NCI-H2081 treated with DMSO at 0.1 percent for 48 hours (cell line): ENCODE measurements at places on chromosomes 3 and 15.

GRCh38 chr3:16252988-16253387 lies 11.8 kb downstream of the DPH3 start:
- no peak for DNase-seq

DNA sequence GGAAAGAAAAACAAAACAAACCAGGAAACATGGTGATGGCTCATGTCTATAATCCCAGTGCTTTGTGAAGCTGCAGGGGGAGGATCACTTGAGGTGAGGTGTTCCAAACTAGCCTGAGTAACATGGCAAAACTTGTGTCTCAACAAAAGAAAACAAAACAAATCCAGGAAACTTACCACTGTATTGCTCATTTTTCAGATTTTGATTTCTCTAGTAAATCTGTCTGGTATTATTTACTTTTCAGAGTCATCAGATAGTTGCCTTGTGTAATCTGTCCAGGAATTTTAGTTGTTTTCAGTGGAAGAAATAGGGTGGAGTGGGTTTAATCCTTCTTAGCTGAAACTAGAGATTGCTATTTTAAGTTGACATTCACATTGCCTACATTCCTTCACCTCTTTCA lies 91.8 kb upstream of the ALCAM start:
- no peak for DNase-seq

- no peak for DNase-seq
Measured at GRCh38 chr3:76502076-76502475, 537.8 kb upstream of the ROBO2 start.

DNA sequence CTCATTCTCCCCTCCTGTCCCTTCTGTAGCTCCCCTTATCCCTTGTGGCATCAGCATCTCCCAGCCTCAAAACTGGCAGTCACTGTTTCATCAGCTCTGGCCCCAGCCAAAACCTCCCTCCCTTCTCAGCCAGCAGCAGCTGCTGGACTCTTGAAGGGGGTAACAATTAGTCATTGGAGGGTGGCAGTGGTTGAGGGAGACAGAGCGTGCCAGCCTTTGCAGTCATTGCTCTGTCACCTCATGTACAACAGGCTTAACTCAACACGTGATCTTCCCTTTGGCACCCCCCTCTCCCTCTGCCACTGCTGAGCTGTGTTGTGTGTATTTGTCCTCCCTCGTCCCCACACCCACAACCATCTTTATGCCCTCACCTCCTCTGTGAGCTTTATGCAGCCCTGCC lies 28.2 kb downstream of the RBP2 start:
- DNase-seq = no peak

DNA sequence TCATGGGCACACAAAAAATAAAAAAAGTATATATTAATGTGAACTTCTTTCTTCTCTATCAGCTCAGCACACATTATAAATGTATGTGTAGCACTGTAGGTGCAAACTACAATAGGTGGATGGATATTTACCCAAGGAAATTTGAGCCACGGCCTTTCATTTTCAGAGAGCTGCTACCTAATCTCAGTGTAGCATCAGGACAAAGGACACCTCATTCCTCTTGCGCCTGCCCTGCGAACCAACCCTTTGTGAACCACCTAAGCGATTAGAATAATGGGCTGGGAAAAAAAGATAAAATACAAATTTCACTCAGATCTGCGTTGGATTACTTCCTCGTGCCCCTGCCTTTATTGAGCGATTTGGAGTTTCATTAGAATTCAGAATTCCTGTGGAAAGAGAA lies 263.2 kb downstream of the NR2F2 start:
- DNase-seq = peak; percentile 62

- DNase-seq = no peak
Measured at GRCh38 chr3:10563396-10563795, 58.0 kb upstream of the ATP2B2 start.

- DNase-seq = no peak
Measured at GRCh38 chr3:5017925-5018531, 38.8 kb downstream of the BHLHE40 start.

- DNase-seq = no peak
Measured at GRCh38 chr15:97259943-97260342, 700.6 kb upstream of the ARRDC4 start.

DNA sequence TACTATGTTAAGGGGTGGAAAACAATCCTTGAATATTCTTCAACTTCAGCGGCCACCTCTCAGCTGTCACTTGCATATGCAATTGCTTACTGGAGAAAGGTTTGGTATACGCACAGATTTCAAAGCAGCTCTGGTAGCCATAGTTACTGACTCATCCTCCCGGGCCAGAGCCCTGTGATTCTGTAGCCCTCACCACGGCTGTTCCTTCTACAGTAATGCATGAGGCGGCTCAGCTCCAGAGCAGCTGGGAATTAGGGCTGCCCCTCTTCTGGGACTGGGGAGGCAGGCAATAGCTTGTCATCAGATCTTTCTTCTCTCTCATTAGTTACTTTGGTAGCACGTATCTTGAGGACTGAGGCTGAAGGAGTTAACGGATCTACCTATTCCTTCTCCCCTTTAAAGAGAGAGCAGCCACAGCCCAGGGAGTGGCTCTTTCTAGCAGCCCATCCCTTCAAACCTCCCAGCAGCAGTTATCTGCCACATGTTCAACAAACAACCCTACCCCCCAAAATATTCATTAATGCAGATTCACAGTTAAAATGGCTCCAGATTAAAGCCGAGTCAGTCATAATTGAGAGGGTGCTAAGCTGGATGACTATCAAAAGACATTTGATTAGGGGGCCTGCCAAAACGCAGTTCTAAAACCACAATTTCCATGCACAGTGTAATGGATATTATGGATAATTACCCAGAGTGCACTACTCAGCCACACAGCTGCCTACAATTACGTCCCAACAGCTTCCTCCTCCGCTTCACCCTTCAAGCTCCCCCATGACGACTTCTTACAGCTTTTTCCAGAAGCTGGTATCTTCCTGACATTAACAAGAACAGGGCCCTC lies 54.7 kb downstream of the ETV5 start:
- DNase-seq = no peak

GRCh38 chr15:24919446-24919845 lies 35.3 kb upstream of the SNRPN start:
- DNase-seq = no peak

GRCh38 chr3:17749281-17749680 lies 6.8 kb upstream of the TBC1D5 start:
- no peak for DNase-seq

DNA sequence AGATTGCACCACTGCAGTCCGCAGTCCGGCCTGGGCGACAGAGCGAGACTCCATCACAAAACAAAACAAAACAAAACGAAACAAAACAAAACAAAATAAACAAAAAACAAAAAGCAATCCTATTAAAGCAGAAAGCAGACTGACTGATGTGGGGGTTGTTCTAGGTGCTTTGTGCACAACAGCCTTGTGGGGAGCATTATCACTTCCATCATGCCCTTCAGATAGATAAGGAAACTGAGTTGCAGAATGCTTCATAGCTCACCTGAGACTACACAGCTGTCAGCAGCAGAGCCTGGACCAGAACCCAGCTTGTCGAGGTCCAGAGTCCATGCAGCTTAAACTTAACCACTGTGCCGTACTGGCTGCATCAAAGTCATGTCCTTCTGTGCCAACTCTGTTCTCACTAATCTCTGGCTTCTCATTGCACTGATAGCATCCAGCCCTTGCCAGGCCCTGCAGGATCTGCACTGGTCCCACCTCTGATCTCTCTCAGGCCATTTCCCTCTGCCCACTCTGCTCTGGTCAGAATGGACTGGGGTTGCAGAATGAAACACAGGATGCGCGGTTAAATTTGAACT lies 47.6 kb upstream of the MRPS22 start:
- no peak for DNase-seq

DNA sequence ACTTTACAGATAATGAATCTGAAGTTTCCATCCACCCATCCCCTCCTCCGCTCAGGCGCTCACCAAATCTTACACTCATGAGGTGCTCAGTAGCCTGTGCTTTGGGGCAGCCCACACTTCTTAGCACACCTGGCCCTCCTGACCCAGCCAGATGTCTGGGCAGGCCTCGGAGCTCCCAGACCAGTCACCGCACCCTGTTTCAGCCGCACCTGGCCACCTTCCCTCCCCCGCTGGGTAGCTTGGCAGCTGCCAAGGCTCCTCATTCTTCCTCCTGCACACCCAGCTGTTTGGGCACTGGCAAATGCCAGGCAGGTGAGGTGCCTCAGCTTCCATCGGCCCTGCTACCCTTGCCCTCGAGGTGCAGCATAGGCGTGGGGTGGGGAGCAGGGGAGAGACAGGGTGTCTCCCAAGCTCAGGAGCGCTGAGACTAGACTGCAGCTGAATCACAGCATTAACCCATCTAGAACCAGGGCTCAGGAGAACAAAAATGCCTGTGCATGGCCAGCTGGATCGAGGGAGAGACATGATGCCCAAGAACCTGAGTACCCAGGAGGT lies 45.8 kb downstream of the CDC25A start:
- no peak for DNase-seq

- DNase-seq = no peak
Measured at GRCh38 chr3:56739036-56739435, 56.0 kb upstream of the TASOR start.

DNA sequence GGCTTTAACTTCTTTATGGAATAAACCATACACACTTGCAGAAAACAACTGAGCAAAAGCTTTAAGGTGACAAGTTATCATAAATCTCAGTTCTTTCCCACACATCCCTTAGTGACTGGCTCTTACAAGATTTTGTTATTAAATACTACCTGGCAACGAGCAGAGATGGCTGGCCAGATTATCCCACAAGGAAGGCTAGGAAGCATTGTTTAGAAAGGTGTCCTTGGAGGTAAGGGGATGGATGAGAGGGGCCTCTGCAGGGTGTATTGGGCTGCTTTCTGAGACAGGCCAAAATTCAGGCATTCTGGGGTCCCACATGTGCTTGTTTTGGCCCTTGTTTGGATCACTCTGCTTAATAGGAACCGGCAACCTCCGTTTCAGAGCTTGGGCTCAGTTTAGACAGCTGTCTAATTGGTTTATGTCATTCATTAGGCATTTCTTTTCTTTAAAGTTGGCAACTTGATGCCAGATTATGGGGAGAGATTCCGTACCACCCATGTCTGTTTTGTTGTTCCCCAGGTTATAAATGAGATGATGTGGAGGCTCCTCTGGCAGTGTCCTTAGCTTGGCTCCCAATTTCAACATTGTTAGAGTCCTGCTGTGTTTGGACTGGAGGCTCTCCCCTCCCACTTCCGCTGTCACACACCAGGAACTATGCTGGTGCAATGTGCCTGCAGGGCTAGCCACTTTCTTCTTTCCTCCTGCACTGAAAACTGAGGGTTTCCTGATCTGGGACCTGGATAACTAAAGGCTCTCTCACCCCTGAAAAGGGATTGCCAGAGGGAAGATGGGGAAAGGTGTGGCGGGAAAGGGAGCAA lies 121.1 kb downstream of the TPRG1 start:
- DNase-seq = peak; percentile 82

DNA sequence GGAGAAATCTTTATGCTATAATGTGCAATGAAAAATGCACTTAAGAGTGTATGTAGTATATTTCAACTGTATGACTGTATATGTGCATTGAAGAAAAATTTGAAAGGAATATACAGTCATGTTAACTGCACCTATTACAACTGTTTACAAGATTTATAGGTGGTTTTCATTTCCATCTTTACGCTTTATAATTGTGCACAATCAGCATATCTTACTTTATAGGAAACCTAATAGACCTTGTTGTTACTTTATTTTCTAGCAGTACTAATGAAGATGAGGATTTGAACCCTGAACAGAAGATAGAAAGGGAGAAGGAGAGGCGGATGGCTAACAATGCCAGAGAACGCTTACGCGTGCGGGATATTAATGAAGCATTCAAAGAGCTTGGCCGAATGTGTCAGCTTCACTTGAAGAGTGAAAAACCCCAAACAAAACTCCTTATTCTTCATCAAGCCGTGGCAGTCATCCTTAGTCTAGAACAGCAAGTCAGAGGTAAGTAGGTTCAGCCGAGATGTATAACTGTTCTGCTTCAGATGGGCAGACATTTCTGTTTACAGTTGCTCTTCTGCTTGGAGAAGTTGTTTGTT lies 103.4 kb upstream of the CGNL1 start:
- DNase-seq = no peak

- DNase-seq = no peak
Measured at GRCh38 chr15:99616773-99617342, 51.1 kb downstream of the MEF2A start.

GRCh38 chr3:51044982-51045381 lies 340.1 kb upstream of the MANF start:
- no peak for DNase-seq

- no peak for DNase-seq
Measured at GRCh38 chr3:188390343-188390718, 236.4 kb downstream of the LPP start.

- DNase-seq = no peak
Measured at GRCh38 chr3:127676921-127677351, 4.2 kb downstream of the ABTB1 start.

- no peak for DNase-seq
Measured at GRCh38 chr3:72630969-72631344, 217.3 kb downstream of the SHQ1 start.

GRCh38 chr3:73752338-73752737 lies 127.6 kb upstream of the PDZRN3 start:
- no peak for DNase-seq

DNA sequence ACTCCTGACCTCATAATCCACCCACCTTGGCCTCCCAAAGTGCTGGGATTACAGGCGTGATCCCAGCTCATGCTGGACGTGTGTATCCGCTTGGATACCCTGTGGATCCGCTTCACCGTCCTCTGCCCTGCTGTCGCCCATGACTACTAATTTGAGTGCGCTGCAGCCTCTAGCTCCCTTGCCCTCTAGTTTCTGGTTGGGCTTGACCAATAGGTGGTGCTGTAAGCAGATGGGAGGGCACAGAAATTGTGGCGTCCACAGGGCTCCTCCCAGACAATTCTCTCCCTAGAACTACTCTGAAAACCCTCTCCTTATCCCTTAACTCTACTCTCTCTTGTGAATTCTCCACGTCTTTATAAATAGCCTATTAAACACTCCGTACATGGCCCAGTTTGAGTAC lies 36.2 kb downstream of the ZPLD1 start:
- no peak for DNase-seq

GRCh38 chr3:133891662-133892378 lies 3.9 kb downstream of the RAB6B start:
- no peak for DNase-seq

DNA sequence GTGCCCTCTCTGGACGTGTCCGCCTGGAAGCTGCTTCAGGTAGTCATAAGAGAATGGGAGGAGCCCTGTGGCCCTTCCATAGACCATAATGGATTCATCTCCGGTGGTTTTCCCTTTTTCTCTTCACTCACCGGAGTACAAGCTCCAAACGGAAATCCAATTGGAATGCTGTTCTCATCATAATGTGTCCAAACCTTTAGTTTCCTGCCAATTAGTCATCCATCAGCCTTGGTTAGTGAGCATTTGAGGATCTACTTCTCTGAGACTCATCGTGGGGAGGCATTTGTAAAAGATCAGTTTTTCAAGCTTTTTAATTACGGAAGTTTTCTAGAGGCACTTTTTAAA lies 34.9 kb downstream of the ABHD2 start:
- DNase-seq = no peak

DNA sequence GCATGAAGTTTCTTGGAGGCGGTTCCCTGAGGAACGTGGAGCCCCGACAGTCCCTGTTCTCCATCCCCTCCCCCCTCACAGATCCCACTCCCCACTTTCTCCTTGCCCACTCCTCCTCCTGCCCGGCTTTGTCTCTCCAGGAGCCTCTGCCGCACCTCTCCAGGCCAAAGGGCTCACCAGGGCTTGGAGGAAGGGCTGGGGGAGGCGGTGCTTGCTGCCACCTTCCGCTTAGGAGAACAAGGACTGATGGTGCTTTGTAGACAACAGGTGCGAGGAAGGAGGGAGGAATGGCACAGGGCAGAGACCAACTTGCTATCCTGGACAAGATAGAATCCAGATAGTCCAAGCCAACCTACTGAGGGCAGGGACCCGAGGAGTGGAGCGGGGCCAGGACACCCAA lies 103.5 kb upstream of the SMAD3 start:
- DNase-seq = no peak
